Stromal cell of bone marrow (primary cell): ENCODE measurements at places on chromosomes 3 and 15.

DNA sequence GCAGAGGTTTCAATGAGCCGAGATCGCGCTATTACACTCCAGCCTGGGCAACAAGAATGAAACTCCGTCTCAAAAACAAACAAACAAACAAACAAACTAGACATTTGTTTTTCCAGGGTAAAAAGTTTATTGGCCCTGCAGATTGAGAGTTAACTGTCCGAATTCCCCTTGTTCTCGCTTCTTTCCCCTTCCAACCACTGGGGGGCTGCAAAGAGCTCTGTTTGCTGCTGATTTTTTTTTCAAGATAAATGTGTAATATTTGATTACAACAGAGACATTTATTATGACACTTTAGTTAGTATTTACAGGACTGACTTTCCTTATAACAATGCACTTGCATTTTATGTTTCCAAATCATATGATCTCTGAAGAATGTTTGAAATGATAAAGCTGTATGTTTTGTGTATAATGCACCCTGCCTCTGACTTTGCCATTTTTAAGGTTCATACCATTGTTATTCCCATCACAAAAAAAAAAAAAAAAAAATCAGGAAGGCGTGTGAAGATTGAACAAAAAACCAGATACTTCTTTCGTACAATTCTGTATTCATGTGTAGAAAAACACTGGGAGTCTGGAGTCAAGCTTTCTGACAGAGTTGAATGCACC lies 2.8 kb downstream of the CLSTN2 start:
- peak; percentile 36 for DNase-seq

GRCh38 chr3:5188419-5189221 lies 1.1 kb downstream of the EDEM1 start:
- no peak for DNase-seq

GRCh38 chr3:44235604-44236484 lies 5.8 kb upstream of the TOPAZ1 start:
- peak; percentile 80 for DNase-seq

- DNase-seq = no peak
These were observed 587.3 kb downstream of the IGSF11 start for GRCh38 chr3:118447339-118447738.

- DNase-seq = no peak
These were observed 12.2 kb downstream of the TBL1XR1 start for GRCh38 chr3:177185035-177185574.

DNA sequence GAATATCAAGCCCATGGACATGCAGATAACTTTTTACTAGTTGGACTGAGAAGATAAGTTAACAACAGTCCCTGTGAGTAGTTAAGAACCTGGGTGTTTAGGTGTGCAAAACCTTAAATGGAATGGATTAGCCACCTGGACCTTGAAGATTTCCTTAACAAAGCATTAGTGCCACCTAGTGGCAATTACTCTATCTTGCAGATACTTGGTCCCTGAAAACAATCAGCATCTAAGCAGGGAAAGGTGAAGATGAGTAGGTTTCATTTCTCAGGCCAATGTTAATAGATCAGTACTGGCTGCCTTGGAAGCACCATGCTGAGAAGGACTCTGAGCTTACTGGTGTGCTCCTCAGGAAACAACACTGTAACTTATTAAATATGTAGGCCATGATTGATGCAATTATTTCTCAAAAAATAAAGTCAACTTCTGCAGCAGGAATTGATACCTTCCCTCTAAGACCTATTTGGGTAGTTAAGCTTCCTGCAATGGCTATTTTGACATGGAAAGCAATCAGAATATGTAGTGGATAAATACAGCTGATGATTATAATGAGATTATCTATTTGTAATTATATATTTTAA lies 329.4 kb downstream of the TBC1D5 start:
- no peak for DNase-seq

DNA sequence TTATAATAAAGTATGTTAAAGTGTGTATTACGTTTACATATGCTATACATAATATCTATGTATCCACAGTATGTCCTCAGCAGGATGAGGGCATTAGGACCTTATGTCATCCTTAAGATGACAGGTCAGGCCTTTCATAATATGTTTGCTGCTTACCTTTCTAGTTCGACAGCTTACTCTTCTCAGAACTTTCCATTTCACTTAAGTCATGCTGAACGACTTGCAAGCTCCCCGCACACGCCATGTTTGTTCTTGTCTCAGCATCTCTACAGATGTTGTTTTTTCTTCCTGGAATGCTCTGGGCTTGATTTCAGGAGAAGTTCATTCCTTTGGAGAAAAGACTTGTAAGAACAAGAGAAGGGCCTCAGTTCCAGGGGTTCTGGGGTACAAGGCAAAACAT lies 36.0 kb upstream of the PPARG start:
- DNase-seq = no peak

DNA sequence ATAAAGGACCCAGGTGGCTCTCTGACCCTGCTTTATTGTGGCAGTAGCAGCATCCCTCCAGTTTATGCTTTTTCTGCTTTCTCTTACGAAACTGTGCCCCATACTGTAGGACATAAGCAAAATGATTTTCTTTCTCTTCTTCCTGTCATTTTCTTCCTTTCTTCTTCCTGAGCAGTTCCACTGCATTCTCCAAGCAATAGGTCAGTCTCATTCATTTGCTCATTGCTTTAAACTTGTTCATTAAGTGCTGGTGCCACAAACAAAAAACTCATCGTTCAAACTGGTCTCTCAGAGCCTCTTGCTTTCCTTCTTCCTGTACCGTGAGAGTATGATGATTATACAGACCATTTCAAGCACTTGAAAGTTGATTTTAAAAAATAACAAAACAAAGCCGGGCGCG lies 66.8 kb downstream of the PDE8A start:
- no peak for DNase-seq

DNA sequence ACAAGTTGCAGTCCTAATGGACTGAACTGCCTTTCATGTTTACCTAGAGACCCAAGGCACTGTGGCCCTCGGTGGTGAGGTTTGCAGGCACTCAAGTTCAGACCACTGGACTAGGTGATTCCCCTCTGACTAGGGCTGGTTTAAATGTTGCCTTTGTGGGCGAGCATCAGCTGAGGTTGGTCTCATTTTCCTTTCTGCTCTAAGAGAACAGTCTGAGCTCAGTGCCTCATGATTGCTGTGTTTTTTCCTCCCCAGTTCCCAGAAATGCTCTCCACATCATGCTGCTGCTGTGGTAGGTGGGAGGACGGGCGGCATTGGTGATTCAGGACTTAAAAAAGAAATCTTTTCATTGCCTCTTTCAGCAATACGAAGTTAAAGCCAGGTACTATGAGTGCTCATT lies 237.2 kb downstream of the MBNL1 start:
- DNase-seq = no peak

DNA sequence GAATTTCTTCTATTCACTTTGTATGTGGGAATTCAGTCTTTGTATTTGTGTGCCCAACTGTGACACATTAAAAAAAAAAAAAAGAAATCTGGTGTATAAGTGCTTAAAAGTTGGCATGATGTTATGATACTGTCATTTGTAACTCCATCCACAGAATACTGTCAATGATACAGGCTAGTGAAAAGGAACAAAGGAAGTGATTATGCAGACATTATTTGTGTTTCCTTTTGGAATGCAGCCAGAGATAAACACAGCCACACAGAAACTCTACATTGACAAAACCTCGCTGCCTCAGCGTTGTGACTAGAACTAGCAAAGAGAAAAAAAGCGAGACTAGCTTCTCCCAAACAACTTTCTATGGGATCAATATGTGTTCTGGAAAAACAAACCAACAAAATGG lies 519.2 kb upstream of the AGTR1 start:
- no peak for DNase-seq
